ENCODE measurements at places on chromosomes 12 and 14.
A peak's percentile ranks its signal among the peaks of the same experiment; 100 is the strongest.

- no peak for DNase-seq
Observed at GRCh38 chr12:20248646-20249045, 119.7 kb upstream of the PDE3A start.

DNA sequence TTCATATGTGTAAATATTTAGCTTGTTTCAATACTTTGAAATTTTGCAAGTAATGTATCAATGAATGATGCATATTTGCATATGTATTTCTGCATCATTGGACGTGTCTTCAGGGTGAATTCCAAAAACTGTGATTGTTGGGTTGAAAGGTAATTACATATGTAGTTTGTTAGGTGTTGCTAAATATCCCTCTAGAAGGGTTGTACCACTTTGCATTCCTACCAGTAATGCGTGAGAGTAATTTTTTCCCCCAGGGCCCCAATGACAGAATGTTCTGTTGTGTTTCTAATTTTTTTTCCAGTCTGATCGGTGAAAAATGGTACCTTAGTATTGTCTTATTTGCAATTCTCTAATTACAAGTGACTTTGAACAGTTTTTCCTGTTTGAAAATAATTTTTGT lies 408.9 kb downstream of the NAV3 start:
- DNase-seq = no peak

- DNase-seq = no peak
Observed at GRCh38 chr12:111178181-111179081, 190.5 kb downstream of the PHETA1 start.

GRCh38 chr12:72057330-72057914 lies 118.8 kb downstream of the TPH2 start:
- no peak for DNase-seq

GRCh38 chr14:89417091-89417464 lies at the start of gene FOXN3:
Gene FOXN3, minus strand, starts transcription at chr14:89417233. Its CDS starts 4,757 bp downstream, at chr14:89412476.
- DNase-seq = peak; percentile 91

DNA sequence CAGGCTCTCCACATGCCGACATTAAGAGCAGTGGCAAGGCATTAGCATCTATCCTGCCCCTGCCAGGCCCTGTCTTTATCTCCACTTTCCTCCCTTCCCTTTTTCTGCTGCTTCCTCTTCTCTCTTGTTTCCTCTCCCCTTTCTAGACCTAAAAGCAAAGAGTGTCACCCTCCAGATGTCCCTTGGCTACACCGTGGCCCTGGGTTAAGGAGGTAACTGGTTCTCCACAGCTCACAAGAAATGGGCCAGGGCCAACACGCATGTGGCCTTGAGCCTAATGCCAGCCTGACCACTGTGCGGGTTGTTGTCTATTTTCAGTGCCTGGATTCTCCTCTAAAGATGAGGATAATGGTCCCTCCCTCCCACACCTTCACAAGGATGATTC lies 41.7 kb upstream of the DDX11 start:
- DNase-seq = no peak

GRCh38 chr12:62252576-62252975 lies 7.6 kb upstream of the USP15 start:
- no peak for DNase-seq

GRCh38 chr14:94109915-94110250 lies 653 bp upstream of the IFI27 start:
- no peak for DNase-seq

- DNase-seq = no peak
Observed at GRCh38 chr14:71103662-71104484, 196.6 kb downstream of the PCNX1 start.

- DNase-seq = no peak
Observed at GRCh38 chr12:97194546-97194945, 268.1 kb upstream of the RMST start.

DNA sequence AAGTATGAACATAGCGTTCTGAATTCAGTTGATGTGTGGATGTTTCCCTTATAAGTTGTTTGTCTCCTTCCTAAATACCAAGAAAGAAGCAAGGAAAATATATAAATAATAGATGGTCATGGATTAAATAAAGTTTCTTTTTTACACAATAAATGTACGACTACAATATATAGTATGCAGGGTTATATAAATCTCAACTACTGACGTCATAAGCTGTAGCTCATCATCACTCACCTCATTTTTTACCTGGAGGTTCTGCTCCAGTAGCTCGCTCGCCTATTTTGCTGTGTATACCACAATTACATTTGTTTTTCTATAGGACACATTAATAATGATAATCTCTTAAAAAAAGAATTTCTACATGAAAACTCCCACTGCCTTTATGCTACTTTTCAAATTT lies 109.5 kb downstream of the NTS start:
- no peak for DNase-seq

- DNase-seq = no peak
Observed at GRCh38 chr12:19030180-19030579, 99.4 kb upstream of the PLEKHA5 start.

GRCh38 chr14:101737414-101738339 lies 23.8 kb upstream of the PPP2R5C start:
- no peak for DNase-seq

DNA sequence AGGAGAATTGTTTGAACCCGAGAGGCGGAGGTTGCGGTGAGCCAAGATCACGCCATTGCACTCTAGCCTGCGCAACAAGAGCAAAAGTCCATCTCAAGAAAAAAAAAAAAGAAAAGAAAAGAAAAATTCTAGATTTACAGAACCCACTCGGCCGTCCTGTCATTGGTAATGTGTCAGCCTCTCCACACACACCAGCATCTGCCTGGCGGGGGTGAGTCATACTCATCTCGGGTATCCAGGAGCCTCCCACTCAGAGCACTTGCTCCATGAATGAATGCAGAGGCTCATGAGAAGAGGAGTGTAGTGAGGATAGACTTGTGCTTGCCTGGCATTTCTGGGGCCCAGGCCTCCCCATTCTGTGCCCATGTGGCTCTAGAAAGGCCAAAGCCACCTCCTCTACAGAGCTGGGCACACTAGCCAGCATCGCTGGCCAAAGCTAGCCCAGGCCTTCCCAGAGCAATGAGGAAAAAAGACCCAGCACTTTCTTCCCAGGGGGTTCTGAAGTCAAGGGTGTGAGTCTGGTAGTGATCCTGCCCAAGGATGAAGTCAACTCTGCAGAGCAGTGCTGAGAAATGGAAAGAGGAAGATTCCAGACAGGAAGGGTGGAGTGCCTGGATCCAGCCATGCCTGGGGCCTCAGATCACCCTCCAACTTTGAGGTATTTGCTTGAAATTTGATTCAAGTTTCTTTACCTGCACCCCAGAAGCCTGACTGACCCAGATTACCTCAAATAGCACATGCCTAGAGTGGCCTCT lies 31.2 kb upstream of the KLC1 start:
- DNase-seq = no peak

DNA sequence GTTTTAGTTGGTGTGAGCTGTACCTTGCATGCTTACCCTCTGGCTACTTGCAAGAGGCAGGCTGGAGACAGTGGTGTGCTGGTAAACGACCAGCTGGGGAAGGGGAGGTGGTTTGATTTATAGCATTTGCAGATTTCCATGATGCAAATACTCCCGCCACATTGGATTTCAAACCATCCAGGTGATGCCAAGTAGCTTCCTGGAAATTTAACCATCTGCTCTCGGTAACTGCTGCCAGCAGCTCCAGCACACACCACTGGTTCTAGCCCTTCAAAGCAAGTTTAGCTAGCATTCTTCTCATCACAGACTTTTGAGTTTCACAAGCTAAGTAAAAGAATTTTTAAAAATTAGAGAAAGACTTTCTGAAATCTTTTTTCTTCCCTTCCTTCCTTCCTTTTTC lies 104.5 kb upstream of the AMIGO2 start:
- no peak for DNase-seq

DNA sequence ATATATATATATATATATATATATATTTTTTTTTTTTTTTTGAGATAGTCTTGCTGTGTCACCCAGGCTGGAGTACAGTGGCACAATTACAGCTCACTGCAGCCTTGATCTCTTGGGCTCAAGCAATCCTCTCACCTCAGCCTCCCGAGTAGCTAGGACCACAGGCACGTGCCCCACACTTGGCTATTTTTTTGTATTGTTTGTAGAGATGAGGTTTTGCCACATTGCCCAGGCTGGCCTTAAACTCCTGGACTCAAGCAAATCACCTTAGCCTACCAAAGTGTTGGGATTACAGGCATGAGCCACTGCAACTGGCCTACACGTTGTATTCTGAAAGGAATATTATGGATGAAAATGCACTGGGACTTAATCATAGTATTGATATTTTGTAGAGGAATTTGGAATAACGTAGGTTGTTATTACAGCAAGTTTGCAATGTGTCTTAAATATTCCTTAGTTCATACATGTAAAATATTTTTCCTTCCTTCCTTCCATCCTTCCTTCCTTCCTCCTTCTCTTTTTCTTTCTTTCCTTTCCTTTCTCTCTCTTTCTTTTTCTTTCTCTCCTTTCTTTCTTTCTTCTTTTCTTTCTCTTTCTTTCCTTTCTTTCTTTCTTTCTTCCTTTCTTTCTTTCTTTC lies 862 bp downstream of the KLRB1 start:
- DNase-seq = no peak

DNA sequence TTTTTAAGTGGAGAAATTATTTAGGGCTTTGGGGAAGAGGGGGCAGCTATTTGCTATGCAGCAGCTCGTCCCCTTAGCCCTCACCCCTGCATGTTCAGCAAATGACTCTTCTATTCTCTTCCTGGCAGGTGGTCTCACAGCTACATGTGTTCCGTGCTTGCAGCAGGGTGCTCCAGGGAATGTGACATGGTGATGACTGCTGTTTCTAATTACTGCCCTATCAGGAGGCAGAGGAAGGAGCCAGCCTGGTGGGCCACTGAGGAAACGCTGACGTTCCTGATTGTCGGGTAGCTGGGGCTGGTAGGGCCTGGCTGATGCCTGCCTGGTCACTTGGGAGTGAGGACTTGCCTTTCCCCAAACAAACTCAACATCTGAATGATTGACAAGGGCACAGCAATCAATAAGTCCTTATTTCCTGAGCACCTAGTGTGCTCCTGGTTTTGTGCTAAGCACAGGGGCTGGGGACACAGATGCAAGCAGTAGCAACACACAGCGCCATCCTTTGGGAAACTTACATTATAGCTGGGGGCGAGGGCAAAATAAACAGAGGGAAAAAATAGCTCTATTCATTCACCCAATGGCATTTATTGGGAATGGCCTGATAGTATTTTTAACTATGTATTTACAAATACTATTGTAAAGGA lies 377.8 kb downstream of the FUT8 start:
- peak; percentile 72 for DNase-seq

- DNase-seq = no peak
Observed at GRCh38 chr14:52351233-52352060, 37.3 kb downstream of the PTGER2 start.

DNA sequence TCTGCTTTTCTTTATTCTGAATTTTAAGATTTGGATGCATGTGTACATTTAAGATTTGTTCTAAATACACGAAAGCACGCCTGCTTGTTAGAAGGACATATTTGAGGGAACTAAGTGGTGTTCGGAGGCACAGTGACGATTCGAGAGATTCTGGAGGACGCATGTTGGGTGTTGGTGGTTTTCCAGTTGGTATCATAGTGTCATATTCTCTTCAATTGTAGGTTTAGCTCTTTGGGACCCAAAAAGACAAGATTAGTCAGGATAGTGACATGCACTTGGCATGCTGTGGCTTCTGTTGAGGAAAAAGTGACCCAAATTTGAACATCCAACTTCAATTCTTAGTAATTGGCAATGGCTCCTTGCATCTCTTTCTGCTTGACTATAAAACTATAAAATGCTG lies 30.1 kb downstream of the PRKCH start:
- no peak for DNase-seq

- no peak for DNase-seq
Observed at GRCh38 chr12:58314610-58315009, 373.2 kb downstream of the ATP23 start.

DNA sequence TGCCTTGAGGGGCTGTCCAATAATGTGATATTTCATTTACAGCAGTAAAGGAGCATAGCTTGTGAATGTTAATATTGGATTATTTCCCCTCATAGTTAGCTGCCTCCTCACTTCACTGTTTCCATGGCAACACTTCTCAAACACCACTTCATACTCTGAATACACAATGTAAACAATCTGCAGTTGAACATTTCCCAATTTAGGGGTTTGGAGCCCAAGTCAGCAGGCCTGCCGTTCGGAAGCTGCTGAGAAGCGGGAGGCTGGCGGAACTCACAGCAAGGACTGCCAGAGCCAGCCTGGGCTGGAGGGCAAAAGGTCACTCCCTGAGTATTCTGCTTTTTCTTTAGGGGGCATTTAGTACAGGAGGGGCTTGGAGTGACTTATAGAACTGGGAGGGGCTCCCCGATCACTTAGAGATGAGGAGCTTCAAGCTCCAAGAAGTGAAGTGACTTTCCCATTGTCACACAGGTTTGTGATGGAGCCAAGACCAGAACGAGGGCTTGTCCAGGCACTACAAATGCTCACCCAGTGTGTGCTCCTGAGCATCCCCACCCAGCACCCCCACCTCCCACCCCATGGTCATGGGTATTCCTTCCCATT lies 12.1 kb upstream of the SLC24A4 start:
- no peak for DNase-seq

DNA sequence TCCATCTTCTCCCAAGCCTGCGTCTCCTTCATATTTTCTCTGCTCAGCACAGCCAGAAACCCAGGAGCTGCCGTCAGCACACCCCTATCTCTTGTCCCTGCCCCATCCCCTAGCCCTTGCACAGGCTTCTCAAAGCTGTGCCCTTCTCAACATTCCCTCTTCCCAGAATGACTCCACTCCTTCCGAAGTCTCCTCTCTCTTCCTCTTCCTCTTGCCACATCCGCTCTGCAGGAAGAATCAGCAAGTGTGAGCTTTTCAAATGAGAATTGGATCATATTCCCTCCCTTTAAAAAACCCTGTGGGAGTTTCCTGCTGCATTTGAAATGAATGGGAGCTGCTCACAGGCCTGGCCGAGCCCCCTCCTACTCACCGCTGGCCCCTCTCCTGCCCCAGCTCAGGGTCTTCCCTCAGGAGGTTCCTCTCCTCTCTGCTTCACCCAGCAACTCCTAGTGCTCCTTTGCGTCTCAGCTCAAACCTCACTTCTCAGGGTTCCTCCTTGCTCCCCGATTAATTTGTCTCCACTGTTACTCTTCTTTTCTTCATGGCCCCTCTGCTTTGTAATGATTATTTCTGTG lies 528.5 kb upstream of the CCDC196 start:
- no peak for DNase-seq

DNA sequence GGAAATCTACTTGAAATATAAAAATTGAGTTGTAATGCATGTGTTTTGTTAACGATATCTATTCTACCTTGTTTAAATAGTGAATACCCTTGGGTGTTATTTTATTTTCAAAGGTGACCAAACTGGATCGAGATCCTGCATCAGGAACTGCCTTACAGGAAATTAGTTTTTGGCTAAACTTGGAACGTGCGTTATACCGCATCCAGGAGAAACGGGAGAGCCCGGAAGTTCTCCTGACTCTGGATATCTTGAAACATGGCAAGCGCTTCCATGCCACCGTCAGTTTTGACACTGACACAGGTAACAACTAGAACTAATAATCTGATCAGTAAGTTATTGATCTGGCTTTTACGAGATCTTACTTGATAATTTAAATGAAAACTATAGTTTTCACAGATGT lies 15.9 kb downstream of the DYNC1H1 start:
- DNase-seq = no peak

- DNase-seq = no peak
Observed at GRCh38 chr14:47422191-47422590, 253.2 kb downstream of the MDGA2 start.

GRCh38 chr12:11154400-11154925 lies 16.5 kb upstream of the SMIM10L1 start:
- no peak for DNase-seq
